ENCODE measurements at places on chromosomes 16 and 17.

GRCh38 chr17:73851091-73851490 is 206.8 kb upstream of the SDK2 start:
- DNase-seq, result no peak

DNA sequence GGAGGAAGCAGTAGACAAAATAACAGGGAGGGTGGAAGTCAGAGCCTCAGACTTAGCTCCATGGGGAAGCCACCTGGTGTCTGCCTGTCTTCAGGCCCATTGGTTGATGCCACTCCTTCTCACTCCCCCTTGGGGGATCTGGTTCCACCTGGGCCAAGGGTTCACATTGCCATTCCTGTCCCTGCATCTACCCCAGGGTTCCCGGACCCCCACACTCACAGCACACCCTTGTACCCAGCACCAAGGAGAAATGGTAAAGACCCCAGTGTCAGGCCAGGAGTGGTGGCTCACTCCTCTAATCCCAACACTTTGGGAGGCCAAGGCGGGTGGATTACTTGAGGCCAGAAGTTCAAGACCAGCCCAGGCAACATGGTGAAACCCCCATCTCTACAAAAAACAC is 1.0 kb upstream of the CA7 start:
- no peak for DNase-seq

- DNase-seq, result no peak
Observed at GRCh38 chr16:9134306-9134705, 42.9 kb downstream of the HAPSTR1 start.

DNA sequence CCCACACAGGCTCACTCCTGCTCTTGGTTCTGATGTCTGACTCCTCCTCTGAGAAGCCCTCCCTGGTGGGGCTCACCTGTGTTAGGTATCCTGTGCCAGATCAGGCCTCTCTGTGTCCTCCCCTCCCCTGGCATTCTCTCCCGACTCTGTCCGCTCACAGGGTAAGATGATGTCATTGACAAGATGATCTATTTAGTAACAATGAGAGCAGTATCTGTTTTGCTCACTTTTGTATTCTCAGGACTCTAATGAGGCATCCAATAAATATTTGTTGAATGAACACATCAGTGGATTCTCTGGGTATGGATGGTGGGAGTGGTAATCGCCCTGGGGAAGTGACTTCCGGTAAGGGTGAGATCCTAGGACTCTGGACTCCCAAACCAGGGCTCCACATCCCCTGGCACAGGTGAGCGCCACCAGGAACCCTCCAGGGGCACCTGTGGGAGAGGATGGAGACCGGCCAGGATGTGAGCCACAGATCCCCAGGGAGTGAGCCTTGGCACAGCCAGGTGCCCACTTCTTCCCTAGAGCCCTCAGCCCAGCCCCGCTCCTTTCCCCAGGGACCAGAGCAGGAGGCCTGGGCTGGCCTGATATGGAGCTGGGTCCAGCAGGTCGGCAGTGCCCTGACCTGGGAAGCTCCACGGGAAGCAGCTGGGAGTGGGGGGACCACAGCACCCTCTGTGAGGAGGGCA is 5.4 kb upstream of the HAP1 start:
- peak; percentile 70 for DNase-seq

- DNase-seq, result no peak
Observed at GRCh38 chr17:2222301-2222700, 81.3 kb downstream of the SMG6 start.

GRCh38 chr17:1732241-1732832 is 7.8 kb downstream of the WDR81 start:
- no peak for DNase-seq

- DNase-seq, result peak; percentile 65
Observed at GRCh38 chr16:2858245-2859025, 465 bp upstream of the PRSS22 start.

- DNase-seq, result peak; percentile 61
Observed at GRCh38 chr17:39863918-39864746, at the start of gene IKZF3. TSS of gene IKZF3 (minus strand) at chr17:39864312. CDS start at chr17:39864126, 186 bp downstream.

DNA sequence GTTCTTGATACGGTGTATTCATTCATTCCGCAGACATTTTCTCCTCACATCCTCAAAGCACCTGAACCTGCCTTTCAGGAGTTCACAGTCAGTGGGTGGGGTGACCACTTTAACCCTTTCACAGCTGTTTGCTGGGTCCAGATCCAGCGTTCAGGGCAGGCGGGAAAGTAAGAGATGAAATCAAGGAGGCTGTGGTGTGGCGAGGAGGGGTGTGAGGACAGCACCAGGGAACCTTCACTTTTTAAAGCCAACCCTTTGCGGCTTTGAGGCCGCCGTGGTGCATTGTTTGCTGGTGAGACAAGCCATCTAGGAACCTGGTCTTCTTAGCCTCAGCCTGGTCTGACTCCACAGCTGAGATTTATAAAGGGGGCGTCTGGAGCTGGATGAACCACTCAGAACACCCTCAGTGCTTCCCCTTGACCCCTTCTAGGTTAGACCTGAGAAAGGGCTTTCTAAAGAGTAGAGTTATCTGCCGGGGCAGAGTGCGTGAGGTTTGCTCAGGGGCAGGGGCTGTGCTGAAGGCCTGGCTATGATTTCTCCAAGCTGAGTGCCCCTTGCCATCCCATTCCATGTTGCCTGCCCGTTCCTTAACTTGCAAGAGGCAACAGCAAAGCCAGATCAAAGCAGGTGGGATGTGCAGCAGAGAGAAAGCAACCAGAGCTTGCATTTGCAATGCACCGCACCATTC is 933 bp downstream of the CCR7 start:
- no peak for DNase-seq

DNA sequence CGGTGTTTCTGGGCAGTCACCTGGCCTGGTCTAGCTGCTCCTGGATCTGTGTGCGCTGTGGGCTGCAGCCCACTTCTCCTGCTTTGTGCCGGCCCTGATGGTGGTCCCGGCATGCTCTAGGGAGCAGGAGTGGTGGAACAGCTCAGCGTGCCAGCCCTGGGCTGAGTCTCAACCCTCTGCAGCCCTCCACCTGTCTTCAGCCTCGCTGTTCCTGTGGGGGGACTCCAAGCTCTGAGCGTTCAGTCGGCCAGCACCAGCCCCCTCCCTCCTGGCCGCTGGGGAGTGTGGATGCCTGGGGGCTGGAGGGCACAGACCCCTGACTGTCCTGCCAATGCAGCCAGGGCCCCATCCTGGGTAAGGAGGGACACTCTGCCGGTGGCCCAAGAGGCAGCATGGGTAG is 23.7 kb upstream of the RASD1 start:
- no peak for DNase-seq

DNA sequence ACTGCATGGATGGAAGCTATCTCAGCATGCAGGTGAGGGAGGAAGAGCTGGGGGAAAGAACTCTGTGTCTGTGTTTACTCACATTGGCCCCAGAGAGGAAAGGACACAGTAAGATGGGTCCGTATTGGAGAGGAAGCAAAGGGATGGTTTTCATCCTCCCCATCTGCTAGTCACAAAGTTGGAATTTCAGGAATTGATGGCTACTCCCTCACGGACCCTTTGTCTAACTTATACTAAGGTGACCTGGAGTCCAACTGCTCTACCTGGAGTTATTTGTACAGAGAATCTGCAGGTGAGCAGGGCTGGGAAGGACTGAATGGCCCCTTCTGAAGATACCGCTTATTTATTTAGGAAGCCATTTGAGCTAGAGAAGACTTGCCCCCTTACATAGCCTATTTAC is 55.1 kb downstream of the WNT3 start:
- DNase-seq, result no peak

DNA sequence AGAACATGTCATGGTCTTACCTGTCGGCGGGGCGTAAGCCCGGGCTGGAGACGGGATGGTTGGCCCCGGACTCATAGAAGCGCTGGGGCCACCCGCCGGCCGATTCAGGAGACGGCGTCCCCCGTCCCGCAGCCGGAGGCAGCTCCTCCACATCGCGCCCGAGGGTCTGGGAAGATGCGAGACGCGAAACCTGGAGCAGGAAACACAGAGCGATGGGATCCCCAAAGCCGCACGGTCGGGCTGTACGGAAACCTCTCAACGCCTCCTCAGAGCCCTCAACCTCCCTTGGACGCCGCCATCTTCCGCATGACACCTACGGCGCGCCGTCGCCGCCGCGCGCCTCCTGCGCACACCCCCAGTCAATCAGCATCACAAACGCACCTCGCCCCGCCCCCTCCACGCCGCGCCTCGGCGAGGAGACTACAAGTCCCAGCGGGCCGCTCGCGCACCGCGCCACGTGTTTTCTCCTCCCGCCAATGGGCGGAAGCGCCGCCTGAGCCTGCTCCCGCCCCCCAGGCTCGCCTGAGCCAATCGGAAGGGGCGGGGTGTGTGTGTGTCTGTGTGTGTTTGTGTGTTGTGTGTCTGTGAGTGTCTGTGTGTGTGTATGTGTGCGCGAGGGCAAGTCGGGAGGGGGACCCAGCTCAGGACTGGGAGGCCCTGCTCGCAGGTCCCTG is at the start of the genes ATPAF2 and GID4:
Gene ATPAF2, minus strand, starts transcription at position 308 of the 674 bp plus-strand sequence. Its CDS starts 155 bp downstream, at position 153.
Gene GID4, plus strand, starts transcription at position 548 of the 674 bp plus-strand sequence. Its CDS starts 57 bp downstream, at position 605.
- peak; percentile 94 for DNase-seq

- no peak for DNase-seq
Observed at GRCh38 chr17:28474111-28474531, 677 bp downstream of the SLC13A2 start.

All from NCI-H2029 (cell line).